ENCODE measurements at places on chromosomes 1 and 21. TPM values are rescaled to one million over a fixed set of nuclear protein-coding genes. Genes with fewer than 3 reads are reported as not detected.

GRCh38 chr1:91866425-91866824 lies 19.5 kb downstream of the TGFBR3 start:
- DNase-seq, result no peak

DNA sequence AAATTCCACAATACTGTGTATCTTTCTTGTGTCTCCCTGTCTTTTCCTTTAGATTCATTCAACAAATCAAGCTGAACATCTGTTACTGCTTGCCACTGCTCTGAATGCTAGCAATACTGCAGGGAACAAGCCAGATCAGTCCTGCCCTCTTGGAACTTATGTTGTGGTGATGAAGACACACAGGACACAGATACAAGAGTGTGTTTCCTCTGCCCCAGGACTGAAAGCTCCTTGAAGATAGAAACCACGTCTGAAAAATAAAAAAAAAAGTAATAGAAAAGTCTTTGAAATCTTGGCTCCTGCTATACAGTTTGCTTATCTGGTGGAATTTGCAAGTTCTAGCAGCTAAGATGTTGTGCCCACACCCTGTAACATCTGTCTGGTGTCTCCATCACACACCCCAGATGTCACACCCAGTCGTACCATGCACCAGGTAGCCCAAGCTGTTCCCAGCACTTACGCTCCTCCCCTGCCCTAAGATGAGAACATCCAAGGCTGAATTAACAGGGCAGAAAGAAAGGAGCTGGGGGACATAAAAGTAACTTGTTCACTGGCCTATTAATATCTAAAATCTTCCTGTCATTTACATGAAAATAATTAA lies 80.2 kb upstream of the GALNT2 start:
- DNase-seq, result no peak

- DNase-seq, result no peak
These were observed 211.1 kb downstream of the DUSP10 start for GRCh38 chr1:221530791-221531190.

DNA sequence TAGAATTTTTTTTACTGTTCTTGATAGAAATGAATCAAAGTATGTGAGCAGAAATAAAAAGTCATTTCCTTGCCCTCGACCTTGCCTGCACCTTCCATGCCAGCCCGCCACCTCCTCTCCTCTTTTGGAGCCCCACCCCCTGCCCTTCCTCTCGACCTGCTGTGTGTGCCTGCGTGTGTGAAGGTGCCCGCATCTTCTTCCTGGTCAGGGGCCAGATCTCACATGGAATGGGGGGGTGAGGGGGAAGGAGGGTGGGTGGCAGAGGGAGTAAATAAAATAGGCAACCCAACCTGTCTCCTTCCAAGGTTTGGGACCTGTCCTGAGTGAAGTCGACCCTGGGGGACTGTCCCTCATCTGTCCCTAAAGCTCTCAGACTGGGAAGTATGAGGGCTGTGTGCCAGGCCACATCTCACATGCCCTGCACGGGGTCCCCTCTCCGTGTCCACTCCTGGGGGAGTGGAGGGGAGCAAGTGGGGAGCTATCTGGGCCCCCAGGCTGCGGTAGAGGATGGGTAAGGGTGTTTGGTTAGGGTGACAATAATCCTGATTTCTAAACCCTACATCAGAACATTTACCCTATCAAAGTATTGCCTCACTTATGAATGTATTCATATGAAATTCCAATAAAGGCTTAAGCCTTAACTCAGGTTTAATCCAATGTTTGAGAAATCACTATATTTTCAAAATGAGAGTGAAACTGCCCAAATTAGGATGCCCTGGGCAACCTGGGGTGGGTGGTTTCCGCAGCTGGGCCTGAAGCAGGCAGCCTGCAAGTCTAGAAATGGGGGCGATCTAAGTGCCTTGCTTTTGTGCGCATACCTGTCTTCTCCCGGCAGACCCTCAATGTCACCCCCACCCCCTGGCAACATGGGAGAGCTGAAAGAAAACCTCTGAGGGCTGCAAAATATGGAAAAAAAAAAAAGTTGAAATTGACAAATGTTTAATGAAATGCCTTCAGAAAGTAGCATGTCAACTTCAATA lies 15.4 kb downstream of the AMPD2 start:
- DNase-seq, result no peak

GRCh38 chr1:231079163-231079562 lies 39.1 kb upstream of the FAM89A start:
- no peak for DNase-seq

DNA sequence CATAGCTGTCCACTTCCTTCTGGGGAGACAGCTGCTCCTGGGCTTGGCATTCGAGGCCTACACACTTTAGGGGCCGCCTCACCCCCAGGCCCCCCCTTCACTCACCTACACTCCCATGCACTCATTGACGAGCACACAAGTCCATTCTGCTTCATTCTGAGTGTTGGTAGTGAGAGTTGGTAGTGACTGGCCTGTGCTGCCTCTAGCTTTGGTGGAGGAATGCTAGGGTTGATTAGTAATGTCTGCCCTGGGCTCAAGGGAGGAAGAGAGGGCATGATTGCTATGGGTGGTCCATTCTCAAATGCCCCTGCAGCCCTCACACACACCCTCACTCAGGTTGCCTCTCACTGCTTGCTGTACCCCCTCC lies 30.4 kb downstream of the TRIM11 start:
- DNase-seq, result no peak

DNA sequence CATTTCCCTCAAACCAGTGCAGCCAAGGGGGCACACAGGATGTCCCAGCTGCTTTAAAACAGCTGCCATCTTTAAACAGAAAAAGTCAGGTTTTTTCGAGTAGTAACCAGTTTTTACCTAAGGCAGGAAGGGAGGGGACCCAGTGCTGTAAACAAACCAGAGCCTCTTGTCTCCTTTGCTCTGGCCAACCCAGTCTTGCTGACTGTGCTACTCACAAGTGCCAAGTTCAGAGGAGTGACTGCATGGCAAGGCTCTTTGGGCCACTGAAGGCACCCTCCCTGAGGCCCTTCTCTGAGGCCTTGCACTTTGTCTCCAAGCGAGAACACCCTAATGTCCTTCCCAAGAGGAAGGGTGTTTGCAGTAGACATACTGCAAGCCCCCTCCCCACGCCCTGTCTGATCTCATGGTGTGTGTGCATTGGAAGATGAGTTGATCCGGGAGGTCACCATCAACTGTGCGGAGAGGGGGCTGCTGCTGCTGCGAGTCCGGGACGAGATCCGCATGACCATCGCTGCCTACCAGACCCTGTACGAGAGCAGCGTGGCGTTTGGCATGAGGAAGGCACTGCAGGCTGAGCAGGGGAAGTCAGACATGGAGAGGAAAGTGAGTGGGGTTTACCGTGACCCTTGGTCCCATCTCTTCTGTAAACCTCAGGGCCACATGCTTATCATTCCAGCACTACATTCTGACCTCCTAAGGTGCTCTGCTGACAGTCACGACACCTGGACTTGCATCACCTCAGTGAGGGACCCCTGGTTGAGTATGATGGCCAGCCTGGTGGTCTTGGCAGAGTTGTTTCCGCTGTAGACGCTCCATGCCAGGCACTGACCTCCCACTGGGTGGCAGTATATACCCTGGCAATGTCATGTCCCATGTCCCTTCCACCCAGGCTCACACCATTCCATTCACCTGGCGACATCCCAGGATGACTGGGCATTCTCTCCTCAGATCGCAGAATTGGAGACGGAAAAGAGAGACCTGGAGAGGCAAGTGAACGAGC lies 4.7 kb downstream of the DNALI1 start:
- DNase-seq, result no peak

DNA sequence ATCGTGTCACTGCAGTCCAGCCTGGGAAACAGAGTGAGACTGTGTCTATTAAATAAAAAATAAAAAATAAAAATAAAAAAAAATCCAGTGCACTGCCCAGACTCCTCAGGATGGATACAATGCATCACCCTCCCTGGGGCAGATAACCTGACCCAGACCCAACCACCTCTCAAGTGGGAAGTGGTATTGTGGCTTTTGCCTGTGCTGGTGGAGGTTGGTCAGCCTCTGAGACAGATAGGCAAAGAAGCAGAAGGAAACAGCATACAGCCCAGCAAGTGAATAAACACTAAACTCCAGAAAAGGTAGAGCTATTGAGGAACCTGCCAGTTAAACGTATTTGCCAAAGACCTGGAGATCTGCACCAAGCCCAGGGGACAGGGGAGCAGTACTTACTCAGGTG lies 22.0 kb downstream of the HHIPL2 start:
- DNase-seq, result no peak

- no peak for DNase-seq
These were observed 17.9 kb upstream of the PWP2 start for GRCh38 chr21:44089001-44089911.

Gene LCE3E
- polyA plus RNA-seq, result not detected

Gene CNKSR1
- polyA plus RNA-seq, result 24.6 TPM

Gene CENPF
- 37.7 TPM for polyA plus RNA-seq

Gene ANGEL2
- 45.9 TPM for polyA plus RNA-seq

Gene LUZP1
- 25.5 TPM for polyA plus RNA-seq

Gene PIGR
- 0.11 TPM for polyA plus RNA-seq

Data from left lung (tissue), 14 donors.